CD4-positive, alpha-beta T cell treated with Interleukin-21 for 1 hour (primary cell): ENCODE measurements at places on chromosomes 3 and 15.

- DNase-seq: no peak
Measured at GRCh38 chr15:90343302-90343790, 8.7 kb upstream of the ZNF774 start.

GRCh38 chr3:145124900-145125678, 1035.9 kb downstream of the PLOD2 start:
- DNase-seq: no peak

GRCh38 chr15:43828061-43828657, 1.4 kb downstream of the WDR76 start:
- peak; percentile 18 for DNase-seq

GRCh38 chr3:13588993-13589392, 40.1 kb downstream of the FBLN2 start:
- no peak for DNase-seq

GRCh38 chr3:178826435-178827123, 245.0 kb downstream of the ZMAT3 start:
- no peak for DNase-seq

DNA sequence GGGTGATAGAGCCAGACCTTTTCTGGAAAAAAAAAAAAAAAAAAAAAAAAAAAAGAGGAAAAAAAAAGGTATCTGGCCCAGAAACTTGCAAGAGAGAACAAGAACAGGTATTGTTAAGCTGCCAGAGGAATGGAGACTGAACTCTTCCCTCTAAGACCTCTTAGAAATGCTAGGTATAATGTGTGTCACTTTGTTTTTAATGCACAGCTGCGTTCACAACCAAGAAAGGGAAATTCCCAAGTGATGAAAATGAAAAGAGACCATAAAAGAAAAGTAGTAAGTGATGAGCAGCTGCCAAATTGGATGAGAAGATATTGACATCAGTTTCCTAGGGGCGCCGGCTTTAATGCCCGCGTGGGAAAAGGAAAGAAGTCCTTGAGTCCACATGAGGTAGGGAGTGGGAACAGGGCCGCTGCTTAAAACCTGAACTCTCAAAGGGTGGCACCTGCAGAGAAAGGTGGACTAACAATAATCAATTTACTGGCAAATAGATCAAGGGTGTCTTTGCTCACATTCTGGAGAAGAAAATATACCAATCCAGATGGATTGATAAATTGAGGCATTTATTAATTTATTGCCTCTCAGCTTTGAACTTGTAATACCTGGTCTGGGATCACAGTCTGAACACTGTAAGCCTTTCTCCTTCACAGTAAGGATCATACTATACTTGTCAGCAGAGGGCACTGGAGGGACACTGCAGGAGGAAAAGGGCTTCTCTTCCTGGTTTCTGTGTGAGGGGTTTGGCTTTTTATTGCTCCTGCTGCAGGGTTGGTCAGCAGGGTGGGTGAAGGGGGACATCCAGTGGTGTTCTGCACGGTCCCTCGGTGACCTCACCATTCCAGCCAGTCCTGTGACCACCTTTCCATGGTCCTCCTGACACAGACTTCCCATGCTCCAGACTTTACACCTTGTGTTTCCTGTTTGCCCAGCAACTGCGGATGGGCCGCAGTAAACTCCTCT, 131.6 kb downstream of the AQP9 start:
- peak; percentile 57 for DNase-seq

- DNase-seq: no peak
Measured at GRCh38 chr3:129412542-129413198, 15.8 kb downstream of the EFCAB12 start.

- no peak for DNase-seq
Measured at GRCh38 chr15:70775160-70775559, 11.8 kb upstream of the UACA start.

- no peak for DNase-seq
Measured at GRCh38 chr3:172156586-172156955, 117.2 kb downstream of the FNDC3B start.

DNA sequence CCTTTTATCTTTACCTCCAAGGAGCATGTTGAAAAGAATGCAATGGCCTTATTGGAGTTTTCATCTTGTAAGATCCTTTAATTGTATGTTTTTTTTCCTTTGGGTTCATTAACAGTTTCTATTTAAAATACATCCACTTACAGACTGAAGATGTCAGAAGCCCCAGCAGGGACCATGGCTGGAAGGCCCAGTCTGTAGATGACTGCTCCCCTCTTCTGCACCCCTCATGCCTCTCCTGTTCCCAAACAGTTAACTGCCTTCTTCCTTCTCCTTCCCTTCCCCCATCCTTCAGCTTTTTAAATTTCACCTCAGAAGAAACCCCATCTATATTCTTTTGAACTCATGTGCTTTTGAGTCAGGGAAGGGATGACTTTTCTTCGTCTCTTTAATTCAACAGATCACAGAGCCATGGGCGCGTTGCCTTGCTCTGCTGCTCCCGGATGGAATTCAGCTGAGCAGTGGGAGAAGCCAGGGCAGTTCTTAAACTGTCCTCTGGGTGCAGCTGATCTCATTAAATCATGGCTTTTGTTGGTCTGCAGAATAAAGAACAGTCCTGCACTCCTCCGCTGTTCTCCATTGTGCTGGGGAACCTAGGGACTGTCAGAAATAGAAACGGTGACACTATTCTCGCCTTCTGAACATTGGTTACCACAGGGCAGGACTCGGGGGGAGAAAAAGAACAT, 71.5 kb upstream of the EIF1B start:
- no peak for DNase-seq

GRCh38 chr3:197356275-197356674, 57.9 kb upstream of the DLG1 start:
- no peak for DNase-seq

DNA sequence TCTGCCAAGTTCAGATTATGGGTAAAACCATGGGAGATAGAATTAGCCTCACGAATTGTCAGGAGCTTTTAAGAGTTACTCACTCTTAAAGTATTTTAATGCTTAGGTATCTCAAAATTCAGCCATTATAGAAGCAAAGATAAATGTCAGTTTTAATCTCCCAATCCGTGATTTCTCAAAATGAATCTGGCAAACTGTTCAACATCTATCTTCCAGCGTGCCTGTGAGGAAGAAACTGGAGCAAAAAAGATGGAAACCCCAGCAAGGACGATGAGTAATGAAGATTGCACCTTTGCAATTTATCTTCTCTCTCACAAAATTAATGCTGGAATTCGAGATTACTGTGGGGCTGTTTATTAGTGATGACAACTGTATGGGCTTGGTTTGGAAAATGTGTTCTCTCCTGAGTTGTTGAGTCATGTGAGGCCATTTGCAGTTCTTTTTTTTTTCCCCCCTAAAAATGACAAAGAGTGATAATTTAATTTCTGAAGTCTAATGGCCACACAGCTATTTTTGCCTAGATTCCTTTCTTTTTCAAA, 70.5 kb downstream of the PYDC2 start:
- no peak for DNase-seq

- DNase-seq: no peak
Measured at GRCh38 chr3:63911509-63911872, 692 bp downstream of the SCAANT1 start.

DNA sequence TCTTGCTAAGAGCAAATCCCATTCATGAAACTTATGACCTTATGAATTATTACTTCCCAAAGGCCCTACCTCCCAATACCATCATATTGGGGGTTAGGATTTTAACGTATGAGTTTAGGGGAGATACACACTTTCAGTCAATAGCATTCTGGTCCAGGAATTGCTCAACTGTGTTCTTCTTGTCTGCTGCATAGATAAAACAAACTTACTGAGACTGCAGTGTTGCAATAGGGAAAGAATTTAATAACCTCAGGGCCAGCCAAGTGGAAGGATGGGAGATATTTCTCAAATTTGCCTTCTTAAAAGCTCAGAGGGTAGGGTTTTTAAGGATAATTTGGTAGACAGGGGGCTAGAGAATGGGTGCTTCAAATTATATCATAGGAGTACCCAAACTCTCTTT, 625.8 kb downstream of the OTOL1 start:
- DNase-seq: no peak

- DNase-seq: peak; percentile 27
Measured at GRCh38 chr15:48250640-48251076, 44.6 kb downstream of the SLC12A1 start.

DNA sequence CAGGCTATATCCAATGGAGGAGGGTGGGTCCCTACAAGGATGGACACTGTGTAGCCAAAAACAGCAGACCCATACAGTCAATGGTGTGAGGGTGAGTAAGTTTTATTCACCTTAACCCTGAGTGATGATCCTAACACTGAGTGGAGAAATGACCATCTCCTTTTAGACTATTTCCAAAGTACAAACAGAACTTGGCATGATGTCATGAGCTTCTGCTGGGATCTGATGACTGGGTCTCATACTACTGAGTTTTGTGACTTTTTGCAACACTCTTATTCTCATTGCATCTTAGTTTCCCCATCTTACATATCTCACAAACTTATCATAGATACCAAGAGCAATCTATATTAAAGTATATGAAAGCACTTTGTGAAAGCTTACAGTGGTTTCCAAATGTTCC, 330.3 kb upstream of the CFAP20DC start:
- DNase-seq: no peak

DNA sequence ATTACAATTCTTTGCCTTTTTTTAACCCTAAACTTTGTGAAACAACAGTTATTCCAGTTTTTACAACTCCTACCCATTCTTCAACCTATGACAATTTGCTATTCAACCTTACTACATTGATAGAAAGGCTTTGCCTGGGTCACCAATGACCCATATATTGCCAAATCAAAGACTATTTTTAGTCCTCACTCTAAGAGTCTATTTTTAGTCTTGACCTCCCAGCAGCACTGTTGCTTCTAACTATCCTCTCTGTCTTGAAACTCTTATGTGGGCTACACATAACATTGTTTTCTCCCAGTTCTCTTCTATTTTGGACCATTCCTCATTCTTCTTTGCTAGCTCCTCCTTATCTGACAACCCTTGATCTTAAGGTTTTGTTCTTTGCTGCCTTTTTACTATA, 71.4 kb downstream of the C3orf80 start:
- no peak for DNase-seq

GRCh38 chr15:36645106-36645505, 65.7 kb downstream of the CDIN1 start:
- DNase-seq: no peak

DNA sequence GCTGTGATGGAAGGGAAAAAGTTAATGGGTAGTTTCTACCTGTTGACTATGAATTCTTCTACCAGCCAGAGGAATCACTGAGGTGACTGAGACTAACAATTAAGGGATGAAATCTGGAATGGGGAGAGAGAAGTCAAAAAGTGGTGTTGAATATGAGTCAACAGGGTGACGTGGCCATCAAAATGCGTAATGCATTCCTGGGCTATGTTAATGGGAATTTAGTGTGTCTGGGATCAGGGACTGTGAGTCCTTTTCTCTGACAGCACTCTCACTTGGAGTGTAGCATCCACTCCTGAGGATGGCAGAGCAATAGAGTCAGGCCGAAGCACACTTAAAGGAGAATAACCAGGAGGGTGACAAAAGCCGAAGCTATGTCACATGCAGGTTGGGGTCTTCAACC, 60.4 kb downstream of the MESD start:
- no peak for DNase-seq

DNA sequence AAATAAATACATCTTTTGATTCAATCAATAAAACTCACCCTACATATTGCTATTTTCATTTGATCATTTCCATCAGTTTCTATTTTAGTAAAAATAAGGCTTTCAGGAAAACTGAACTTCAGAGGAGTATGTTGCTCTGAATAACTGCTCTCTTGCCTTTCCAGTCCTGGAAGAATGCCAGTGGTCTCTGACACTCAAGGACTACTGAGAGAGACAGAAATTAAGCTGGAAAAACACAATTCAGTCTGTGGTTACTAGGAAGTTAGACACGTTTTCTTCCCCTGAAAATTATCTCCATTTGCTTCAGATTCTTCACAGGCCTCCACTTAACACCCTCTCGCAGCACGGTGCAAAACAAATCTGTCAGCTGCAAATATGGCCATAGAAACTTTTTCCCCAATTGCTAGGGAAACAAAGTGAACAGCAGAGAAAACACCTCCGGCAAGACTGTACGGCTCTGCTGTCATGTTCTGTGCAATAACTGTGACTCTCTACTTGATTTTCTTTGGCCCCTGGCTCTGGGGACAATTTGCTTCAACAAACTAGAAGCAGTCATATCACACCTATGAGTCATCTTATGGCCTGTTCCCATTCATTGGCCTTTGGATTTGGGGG, 353.0 kb downstream of the MAGI1 start:
- DNase-seq: no peak

GRCh38 chr3:13091898-13092611, 18.8 kb upstream of the IQSEC1 start:
- DNase-seq: peak; percentile 80

DNA sequence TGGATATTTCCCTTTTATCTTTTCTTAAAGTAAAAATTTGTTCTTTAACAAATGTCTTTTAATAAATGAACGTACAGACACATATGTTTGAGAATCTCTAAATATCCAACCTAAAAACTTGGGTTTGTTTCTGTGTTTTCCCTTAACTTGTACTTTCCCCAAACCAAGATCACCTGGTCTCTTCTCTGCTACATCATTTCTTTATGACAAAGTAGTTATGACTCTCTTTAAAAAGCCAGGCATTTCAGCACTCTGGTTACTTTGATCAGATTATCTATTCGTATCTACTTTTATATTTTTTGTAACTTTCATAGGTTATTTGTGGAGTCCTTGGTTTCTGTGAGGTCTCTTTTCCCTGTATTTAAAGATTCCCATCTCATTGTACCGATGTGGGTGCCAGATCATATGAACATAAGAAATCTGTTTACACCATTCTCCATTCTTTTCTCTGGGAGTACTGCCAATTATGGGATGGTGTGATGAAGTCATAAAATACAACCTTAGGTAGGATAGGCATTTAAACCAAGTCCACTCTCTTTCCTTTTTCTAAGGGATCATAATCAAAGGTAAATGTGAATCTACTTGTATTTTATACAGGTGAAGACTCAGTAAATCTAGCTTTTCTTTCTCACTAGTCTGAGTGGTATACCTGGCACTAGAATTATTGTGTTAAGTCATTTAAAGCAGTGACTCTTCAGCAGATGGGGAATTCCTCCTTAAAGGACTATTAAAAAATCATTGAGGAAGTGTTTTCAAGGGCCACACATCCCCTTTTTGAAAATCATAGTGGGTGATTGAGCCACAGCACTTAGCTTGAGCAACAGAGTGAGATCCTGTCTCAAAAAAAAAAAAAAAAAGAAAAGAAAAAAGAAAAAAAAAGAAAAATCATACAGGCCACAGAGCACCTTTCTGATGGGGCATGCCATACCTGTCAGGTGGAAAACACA, 12.4 kb upstream of the NFKBIZ start:
- DNase-seq: no peak

DNA sequence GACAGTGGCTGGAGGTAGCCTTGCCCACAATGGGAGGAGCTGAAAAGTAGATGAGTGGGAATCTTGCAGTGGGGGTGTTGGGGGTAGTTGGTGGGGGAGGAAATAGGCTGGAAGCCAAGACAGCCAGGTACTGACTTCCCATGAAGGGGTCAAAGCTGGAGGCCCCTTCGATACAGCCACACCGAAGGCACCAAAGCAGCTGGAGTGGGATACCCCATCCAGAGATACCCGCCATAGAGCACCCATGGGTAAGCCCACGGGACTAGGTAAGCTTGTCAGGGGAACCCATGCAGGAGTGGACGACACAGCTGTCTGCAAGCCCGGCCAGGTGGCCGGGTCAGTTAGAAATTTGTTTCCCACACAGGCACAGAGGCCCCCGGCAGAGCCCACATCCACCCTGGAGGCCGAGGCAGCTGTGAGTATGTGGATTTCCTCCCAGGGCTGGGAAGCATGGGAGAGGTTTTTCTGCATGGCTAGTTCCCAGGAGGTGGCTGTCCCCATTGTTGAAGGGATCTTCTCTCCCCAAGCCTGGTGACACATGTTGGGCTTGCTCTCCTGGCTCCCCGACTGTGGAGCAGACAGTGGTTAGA, 28.6 kb downstream of the PRR23E start:
- no peak for DNase-seq

- DNase-seq: no peak
Measured at GRCh38 chr3:47414161-47414564, 33.3 kb downstream of the PTPN23 start.
